HCT116 (cell line): ENCODE measurements at places on chromosomes 3 and 15.
A peak's percentile ranks its signal among the peaks of the same experiment; 100 is the strongest.

DNA sequence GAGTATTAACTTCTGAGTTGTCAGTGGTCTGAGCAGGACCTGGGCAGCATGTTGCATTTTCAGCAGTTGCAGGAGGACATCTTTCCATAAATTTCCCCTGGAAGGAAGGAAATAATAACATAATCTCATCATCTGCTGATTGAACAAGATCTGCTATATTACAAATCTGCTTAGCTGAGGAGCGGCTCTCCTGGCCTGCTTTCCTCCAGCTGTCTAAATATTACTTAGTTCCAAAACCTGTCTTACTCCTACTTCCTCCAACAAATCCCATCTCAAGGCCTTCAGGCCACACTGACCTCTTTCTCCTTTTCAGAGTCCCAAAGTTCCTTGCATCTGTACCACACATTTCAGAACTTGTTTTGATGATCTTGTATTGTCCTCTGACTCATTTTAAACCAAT is 364.4 kb upstream of the MCTP2 start:
- no peak for DNase-seq

DNA sequence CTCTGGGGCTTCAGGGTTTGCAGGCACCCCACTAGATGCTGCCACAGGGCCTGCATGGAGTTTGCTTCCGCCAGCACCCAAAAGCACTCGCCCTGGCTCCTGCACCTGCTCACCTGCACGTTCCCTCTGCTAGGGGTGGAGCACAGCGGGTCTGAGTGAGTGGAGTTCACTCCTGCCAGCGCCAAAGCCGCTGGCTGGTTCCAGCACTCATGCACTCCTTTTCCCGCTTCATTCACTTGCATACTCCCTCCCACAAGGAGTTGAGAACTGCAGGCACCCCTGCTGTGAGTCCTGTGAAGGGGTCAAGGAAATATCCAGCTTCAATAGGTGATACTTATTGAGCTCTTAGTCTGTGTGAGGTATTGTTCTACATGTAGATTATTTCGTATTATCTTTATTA is 537.5 kb downstream of the NR2F2 start:
- DNase-seq, result no peak

DNA sequence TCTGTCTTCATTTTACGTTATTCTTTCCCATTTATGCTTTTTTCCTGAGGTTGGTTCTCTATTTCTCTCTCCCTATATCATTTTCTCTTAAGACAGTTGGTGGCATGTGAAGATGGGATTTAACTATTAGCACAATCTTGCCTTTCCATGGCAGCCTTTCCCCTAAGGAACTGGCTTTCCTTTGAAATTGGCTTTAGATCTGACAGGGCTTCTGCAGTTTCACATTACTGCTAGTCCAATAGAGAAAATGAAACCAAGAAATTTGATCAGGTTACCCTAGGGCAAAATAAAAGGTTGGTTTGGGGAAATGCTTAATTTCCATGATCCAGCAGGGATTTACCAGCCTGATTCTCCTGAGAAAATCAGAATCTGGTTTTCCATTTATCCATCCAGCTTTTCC is 22.7 kb upstream of the CHL1 start:
- DNase-seq, result no peak

DNA sequence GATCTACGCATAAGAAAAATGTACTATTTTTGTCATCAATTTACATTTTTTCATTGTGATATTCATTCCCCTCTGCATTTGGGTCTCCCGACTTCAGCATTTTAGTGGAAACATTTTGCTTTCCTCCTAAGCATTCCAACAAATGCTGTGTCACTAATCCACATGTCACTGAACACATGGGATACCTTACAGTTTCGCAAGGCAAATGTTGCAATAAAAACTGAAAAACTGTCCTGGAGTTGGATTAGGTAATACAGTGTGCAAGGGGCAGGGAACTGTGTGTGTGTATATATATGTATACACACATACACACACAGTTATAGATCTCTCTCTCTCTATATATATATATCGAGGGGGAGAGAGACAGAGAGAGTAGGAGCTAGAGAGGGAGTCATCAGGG is 632.2 kb downstream of the MAGI1 start:
- DNase-seq, result no peak

- no peak for DNase-seq
These were observed 58.9 kb downstream of the ITGA11 start for GRCh38 chr15:68373028-68373427.

DNA sequence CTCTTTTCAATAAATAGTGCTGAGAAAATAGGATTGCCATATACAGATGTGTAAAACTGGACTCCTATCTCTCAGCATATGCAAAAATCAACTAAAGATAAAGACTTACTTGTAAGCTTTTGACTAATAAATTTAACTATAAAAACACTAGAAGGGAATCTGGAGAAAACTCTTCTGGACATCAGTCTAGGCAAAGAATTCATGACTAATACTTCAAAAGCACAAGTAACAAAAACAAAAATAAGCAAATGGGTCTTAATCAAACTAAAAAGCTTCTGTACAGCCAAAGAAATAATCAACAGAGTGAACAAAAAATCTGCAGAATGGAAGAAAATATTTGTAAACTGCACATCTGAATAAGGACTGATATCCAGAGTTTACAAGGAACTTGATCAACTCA is 1122.2 kb downstream of the TBL1XR1 start:
- DNase-seq, result no peak

GRCh38 chr3:125116311-125117080 is 60.7 kb upstream of the HEG1 start:
- DNase-seq, result no peak

DNA sequence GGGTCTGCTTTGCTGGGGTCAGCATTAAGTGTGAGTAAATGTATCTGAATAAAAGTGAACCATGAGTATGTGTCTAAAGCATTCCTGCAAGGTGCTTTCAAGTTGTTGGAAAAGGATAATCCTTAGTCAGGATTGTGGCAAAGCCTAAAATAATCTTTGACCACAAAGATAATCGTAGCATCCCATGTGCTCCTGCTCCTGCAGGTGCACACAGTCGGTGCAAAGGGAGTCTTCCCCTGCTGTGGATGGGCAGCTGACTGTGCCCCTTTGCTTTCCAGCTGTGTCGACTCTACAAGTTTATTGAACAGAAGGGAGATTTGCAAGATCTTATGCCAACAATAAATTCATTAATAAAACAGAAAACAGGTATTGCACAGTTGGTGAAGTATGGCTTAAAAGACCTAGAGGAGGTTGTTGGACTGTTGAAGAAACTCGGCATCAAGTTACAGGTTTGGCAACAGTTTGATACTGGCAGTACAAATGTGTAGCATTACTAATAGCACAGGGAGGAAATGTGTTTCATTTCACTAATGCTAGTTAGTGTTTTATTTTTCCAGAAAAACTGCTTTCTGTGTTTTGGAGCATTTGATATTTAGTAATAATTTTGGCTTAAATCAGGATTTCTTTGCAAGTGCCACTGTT is 22.6 kb downstream of the SRP14 start:
- no peak for DNase-seq

DNA sequence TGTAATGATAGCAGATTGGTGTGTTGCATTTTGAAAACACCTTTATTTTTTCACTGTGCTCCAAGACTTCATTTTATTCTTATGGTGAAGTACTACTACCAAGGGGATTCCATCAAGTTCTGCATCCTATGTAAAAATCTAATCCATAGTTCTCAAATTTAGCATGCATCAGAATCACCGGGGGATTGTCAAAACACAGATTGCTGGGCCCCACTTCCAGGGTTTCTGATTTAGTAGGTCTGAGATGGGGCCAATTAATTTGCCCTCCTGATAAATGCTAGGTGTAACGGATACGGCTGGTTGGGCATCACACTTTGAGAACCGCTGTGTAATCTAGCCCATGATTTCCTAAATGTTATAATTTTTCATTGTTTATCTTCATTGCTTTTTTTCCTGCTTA is 692 bp downstream of the ZWILCH start:
- DNase-seq, result no peak

- no peak for DNase-seq
These were observed 3.2 kb downstream of the NEIL1 start for GRCh38 chr15:75349851-75350588.

- DNase-seq, result no peak
These were observed 356.2 kb downstream of the RBMS3 start for GRCh38 chr3:29637068-29637467.

DNA sequence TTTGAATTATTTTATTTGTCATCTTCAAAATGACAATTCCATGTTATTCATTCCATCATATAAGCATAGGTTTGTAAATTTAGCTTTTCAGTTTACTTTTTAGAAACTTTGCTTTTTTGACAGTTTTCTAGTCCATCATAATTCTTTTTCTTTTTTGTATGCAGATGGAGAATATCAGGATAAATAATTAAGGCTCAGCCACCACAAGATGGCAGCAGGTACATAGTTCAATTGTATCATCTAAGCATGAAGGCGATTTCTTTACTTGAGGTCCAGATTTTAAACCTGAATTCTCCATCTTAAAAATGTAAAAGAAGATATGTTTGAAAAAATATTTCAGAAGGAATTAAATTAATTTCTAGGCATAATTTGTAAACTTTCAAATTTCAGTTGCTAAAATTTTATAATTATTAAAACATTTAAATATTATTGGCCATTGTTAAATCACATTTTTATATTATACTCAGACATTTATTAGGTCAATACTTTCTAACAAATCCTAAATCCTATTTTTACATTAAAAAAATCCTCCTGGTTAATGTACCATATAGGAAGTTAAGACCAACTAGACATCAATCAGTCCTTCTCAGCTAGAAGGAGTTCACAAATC is 15.1 kb downstream of the PLSCR5 start:
- DNase-seq, result peak; percentile 27

DNA sequence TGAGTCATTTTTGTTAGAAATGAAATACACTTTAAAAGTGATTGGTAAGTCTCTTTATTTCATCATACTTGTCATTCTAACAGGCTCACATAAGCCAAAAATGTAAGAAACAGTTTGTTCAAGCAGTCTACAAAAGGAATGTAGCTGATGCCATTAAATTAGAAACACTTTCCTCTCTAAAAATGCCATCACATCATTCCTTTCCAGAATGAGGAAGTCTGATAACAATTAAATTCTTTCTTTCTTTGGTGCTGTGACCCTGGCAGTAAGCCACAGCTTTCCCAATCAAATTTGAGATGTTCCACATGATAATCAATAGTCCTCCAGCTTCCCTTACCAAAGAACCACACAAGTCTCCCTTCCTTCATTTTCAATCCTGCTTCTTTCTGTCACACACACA is 9.4 kb upstream of the P2RY1 start:
- no peak for DNase-seq

DNA sequence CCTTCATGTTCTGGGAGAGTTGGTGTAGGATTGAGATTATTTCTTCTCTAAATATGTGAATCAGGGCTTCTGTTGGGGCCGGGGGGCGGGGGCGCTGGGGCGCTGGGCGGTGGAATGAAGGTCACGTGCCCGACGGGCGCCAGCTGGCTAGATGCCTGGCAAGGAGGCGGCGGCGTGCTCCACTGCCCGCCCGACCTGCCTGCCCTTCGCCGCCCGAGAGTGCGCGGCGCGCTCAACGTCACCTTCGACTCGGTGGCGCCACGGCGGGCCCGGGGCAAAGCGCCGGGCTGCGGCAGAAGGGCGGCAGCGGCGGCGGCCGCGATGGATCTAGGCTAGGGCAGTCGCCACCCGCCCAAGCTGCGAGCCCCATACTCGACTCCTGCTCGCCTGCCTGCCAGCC is 47.0 kb upstream of the LHFPL4 start:
- DNase-seq, result no peak

DNA sequence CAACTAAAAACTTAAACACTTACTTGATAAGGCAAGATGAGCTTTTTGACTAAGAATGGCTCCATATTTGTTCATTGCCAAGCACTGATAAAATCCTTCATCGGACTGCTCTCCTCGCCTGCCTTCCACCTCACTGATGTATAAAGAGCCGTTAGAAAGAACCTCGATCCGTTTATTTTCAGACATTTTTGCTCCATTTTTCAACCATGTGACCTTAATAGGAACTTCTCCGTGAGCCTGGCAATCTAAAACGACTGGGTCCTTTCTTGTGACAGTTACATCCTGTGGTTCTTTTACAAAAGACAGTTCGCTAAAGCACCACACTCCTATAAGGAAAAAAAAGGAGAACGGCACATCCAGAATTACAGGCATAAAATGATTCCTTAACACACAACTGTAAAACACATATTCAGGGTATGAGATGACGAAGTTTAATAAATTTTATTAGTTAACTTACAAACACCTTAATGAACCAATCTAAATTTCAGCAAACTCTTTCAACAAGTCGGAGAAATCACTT is 2.5 kb downstream of the PRTG start:
- DNase-seq, result no peak

DNA sequence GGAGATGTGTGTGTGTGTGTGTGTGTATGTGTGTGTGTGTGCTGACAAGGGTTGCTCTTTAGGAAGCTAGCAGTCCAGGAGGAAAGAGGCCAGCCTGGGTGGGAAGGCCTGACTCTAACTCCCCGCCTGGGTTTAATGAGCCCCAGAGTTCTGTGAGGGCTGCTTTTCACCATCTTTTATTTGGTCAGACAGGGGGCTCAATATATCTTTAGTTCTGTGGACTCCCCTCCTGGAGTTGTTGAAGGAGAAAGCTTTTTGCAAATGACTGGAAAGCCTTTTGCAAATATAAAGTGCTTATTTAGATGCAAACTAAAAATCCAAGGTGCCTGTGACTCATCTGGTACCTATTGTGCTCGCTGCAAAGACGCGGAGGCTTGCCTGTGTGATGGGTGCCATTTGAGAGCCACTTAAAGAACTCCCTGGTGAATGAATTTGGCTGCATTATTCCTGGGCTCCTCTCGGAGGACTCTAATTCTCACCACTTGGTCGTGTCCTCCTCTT is 24.5 kb downstream of the DRD3 start:
- DNase-seq, result no peak

- no peak for DNase-seq
These were observed 131.6 kb downstream of the TPRA1 start for GRCh38 chr3:127458696-127459604.

DNA sequence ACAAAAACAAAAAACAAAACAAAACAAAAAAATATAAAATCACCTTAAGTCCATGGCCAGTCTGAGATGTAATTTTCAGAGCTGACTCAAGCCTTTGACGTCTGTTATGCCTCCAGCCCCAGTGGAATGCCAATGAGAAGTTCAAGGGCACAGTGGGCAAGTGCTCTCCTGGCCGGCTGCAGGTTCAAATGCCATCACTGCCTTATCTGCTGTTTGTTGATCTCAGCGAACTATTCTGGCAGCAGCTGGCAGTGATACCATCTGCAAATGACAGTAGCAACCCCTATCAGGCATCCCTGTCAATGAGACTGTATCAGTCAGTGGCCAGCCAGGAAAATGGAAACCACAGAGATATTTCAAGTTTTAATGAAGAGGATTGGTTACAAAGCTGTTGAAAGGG is 10.8 kb upstream of the PDE8A start:
- no peak for DNase-seq

DNA sequence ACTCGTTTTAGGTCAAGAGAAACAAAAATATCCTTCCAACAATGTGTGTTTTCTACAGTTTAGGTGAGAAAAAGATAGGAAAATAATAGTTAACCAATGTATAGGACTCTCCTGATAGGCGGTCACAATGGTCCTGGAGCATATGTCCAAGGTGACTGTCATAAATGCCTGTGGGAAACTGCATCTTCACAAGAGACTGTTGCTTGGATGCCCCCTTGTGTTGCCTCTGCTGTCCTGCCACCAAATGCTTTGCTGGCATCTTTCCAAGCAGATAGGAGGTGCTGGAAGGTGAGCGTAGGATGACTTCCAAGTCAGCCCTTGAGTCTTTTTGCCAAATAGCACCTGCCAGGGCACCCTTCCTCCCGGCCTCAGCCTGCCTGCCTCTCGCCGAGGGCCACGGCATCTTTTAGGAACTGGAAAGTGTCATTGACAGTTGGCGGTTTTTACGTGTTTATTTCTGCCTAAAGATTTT is 24.1 kb upstream of the SACM1L start:
- DNase-seq, result peak; percentile 68
